Endothelial cell (in vitro differentiated cells): ENCODE measurements at places on chromosomes 13 and 19.

DNA sequence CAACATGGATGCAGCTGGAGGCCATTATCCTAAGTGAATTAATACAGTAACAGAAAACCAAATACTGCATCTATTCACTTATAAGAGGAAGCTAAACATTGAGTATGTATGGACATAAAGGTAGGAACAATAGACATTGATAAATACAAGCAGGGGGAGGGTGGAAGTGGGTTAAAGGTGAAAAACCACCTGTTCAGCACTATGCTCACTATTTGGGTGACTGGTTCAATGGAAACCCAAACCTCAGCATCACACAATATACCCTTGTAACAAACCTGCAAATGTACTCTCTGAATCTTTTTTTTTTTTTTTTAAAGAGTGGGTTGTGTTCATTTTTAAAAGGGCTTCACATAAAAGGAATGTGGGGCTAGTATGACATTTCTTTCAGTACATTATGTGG lies 26.9 kb upstream of the CPB2 start:
- no peak for DNase-seq

DNA sequence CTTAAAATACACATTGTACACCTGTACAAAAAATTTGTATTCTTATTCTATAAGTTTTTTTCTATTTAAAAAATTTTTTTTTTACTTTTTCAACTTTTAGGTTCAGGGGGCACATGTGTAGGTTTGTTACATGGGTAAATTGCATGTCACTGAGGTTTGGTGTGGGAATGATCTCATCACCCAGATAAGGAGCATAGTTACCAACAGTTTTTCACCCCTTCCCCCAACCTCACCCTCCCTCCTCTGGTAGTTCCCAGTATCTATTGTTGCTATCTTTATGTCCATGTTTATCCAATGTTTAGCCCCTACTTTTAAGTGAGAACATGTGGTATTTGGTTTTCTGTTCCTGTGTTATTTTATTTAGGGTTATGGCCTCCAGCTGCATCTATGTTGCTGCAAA lies 89.9 kb downstream of the CDK8 start:
- DNase-seq, result no peak

DNA sequence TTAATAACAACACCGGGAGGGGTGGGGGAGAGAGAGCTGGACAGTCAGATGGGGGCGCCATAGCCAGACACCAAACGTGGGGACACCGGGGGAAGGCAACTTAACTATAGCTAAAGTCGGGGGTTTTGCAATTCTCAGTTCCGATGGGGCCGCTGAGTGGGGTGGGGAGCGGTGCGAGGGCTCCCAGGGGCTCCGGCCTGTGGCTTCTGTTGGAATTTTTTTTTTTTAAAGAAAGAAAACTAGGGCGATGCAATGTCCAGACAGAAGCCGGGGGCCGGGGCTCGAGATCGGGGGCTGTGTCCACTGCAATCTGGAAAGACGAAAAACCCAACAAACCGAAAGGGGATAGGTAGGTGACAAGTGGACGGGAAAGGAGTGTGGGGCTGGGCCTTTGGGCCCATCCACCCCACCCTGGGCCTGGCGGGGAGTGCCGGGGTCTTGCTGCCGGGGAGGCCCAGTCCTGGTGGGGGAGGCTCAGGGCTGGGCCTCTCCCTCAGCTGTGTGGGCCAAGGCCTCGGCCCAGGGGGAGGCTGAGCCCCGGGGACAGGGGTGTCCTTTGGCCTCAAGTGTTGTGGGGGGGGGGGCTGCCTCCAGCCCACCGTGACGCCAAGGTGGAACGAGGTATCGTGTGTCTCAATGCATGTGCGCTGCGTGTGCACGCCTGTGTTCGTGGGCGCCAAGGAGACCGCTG lies 17.3 kb downstream of the PRKCSH start:
- no peak for DNase-seq

DNA sequence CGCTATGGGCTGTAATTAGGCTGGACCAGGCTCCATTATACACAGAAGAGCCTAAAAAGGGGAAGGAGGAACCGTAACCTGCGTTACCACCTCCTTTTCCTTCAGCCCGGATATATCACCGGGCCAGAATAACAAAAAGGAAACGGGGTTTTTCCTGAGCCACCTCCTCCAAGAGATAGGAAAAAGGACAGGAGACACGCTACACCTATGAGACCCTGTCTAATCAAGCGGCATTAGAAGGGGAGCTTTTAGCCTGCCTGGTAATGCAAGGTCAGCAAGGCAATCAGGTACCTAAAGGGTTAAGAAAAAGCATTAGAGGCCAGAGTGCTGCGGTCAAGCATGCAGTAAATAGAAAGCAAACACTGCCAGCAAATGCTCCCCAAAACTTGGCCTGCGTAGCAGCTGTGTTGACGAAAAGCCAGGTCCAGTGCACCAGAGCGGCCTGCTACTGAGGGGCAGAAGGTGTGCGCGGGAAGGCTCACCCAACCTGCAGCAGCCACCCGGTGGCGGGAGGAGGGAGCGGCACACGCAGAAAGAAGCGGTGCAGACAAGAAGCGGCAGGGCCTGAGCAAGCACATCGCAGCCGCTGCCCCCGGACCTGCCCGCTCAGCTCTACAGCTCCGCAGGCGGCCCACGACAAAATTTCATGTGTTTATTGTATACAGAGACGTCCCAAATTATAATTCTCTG lies 1466.1 kb downstream of the UQCRFS1 start:
- DNase-seq, result peak; percentile 50

- no peak for DNase-seq
Observed at GRCh38 chr13:60794751-60795150, 397.7 kb downstream of the TDRD3 start.

- peak; percentile 70 for DNase-seq
Observed at GRCh38 chr13:79679334-79679733, 198.4 kb downstream of the NDFIP2 start.

DNA sequence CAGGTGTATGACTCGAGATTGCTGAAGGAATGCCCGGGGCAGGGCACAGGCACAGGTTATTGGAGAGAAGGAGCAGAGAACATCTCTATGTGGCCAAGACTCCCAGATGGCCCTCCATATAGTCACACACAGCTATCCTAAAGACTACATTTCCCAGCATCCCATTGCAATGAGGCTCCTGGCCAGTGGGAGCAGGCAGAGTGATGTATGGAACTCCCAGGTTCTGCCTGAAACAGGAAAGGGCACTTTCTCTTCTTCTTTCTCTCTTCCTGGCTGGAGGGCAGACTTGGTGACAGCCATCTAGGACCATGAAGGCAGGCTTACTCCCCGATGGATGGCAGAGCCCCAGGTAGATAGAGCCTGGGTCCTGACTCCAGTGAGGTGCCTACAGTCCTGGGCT lies 13.5 kb downstream of the PPP1R13L start:
- no peak for DNase-seq

GRCh38 chr13:98108341-98108740 lies 34.6 kb upstream of the FARP1 start:
- DNase-seq, result no peak

DNA sequence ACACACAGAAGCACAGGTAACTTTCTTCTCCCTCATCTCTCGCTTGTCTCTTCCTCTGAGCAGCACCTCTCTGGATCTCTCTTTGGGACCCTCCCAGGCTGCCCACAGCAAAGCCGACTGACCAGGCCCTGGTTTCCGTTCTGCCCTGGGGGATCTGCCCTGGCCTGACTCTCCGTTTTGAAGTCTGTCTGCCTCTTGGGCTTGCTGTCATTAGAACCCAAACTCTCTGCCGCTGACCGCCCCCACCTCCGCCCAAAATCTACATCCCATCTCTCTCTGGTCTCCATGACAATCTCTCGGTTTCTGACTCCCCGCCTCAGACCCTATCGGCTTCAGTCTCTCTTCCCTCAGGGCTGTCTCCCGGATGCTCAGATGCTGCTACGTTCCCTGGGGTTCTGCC lies 6.9 kb downstream of the KCNC3 start:
- no peak for DNase-seq

DNA sequence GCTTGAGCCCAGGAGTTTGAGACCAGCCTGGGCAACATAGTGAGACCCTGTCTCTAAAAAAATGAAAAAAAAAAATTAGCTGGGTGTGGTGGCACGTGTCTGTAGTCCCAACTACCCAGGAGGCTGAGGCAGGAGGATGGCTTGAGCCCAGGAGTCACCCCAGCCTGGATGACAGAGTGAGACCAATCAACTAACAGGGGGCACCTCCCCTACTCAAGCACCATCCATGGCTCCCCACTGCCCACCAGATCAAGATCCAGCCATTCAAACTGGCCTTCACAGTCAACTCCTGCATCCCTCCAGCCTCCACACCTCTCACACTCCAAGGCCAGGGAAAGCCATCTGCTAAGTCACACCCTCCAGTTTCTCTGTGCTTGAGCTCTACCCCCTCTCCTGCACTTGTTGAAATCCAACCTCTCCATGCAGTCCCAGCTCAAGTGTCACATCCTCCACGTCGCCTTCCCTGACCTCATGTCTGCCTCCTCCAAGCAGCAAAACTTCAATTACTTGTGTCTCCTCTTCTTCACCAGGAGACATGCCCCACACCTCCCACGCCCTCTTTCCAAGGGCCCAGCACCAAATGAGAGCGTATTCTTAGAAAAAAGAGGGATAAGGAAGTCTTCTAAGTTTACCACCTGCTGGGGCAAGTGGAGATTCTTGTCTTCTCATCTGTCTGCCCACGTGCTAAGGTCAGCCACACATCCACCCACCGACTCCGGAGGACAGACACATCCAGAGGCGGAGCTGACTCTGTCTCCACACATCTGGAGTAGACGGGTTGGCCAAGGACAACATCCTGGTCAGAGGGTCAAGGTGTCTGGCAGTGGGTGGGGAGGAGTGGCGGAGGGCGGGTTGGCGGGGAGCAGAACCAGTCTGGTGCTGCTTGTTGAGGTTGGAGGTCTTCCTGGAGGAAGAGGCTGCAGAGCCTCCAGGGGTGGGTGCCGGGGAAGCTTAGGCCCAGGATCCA lies 974 bp upstream of the CYP4F22 start:
- no peak for DNase-seq

DNA sequence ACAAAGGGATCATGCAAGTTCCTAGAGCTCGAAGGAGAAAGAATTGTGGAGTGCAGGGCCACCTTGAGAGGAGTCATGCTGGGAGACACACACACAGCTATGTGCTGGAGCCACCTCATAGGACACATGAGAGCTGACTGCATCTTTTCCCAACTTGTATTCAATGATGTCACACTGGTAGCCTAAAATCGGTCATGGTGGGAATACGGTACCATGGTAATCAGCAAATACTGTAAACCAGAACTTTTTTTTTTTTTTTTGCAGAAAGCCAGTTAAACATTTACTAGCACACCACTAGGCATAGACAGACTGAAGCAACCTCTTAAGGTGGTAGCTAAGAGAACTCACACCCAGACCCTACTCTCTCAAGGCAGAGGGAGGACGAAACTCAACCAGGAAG lies 47.0 kb upstream of the INTS6 start:
- no peak for DNase-seq

GRCh38 chr19:6279620-6279930 lies 200 bp downstream of the MLLT1 start:
- DNase-seq, result no peak

GRCh38 chr13:86825410-86825809 lies 845.8 kb upstream of the SLITRK5 start:
- DNase-seq, result no peak

- no peak for DNase-seq
Observed at GRCh38 chr19:35742121-35742724, at the start of gene IGFLR1. Gene IGFLR1 (minus strand): TSS chr19:35742452. CDS start chr19:35741180, 1,272 bp downstream.

DNA sequence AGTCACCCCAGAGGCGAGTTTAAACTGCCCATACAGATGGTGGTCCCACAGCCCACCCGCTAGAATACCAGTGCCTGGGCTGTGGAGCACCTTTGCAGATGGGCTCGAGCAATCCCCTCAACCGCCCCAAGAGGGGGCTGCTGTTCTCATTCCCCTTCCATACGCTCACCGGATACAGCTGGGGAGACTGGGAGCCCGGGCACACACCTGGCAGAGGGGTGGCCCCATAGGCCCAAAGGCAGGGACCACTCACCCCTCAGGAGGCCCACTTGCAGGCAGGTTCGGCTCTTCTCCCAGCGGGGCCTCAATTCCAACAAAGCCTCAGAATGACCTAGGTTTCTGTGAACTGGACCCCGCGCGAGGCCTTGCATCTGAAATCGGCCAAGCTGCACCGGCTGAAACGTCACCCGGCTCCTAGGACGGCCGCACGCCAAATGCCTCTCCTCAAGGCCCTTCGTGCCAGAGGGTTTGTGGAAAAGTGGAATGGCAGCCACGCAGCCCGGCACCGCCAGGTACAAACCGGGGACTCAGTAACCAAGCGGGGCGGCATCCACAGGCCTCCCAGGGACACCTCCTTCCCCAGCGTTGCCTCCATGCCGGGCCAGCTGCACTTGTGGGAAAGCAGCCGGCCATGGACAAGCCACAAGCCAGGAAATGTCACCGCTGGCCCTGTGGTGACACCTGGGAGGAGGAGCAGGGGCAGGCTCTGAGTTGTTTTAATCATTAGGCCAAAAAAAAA lies 18.7 kb downstream of the MLLT1 start:
- DNase-seq, result peak; percentile 72

- DNase-seq, result no peak
Observed at GRCh38 chr13:42038661-42039456, 9.6 kb upstream of the DGKH start.

- peak; percentile 42 for DNase-seq
Observed at GRCh38 chr19:17243830-17244617, 1.7 kb downstream of the NR2F6 start.

DNA sequence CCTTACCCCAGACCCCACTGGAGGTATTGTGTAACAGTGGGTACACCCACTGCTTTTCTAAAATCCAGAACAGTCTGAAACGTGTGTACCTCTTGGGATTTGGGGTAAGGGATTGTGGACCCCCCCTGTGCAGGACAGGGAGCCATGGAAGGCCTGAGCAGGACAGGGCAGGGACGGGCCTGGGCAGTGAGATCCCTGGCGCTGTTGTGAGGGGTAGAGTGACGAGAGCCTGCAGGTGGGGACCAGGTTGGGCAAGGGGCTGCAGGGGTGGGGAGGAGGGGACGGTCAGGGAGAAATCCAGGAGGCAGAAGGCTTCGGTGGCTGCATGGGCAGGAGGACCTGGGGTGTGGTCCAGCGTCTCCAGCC lies 28.6 kb downstream of the CNFN start:
- no peak for DNase-seq

GRCh38 chr13:90751026-90751425 lies 596.5 kb upstream of the MIR17HG start:
- DNase-seq, result no peak

DNA sequence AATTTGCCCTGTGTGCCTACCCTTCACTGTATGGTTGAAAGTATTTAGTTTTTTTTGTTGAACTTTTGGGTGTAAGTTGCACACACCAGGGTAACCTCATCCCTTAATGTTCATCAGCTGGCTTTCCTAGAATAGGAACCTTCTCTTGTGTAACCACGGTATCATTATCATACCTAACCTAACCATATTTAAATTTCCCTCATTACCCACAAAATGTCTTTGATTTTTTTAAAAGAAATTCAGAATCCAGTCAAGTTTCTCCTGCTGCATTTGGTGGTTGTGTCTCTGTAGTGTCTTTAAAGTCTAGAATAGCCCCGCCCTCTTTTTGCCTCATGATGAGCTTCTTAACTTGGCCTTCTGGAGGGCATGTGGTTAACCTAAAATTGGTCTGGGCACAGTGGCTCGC lies 80.3 kb downstream of the RYR1 start:
- DNase-seq, result no peak
